ENCODE measurements at places on chromosomes 4 and X.

GRCh38 chr4:77501851-77502250, 103.8 kb upstream of the CXCL13 start:
- no peak for DNase-seq

- no peak for DNase-seq
These were observed 148.3 kb upstream of the PACRGL start for GRCh38 chr4:20552004-20552403.

DNA sequence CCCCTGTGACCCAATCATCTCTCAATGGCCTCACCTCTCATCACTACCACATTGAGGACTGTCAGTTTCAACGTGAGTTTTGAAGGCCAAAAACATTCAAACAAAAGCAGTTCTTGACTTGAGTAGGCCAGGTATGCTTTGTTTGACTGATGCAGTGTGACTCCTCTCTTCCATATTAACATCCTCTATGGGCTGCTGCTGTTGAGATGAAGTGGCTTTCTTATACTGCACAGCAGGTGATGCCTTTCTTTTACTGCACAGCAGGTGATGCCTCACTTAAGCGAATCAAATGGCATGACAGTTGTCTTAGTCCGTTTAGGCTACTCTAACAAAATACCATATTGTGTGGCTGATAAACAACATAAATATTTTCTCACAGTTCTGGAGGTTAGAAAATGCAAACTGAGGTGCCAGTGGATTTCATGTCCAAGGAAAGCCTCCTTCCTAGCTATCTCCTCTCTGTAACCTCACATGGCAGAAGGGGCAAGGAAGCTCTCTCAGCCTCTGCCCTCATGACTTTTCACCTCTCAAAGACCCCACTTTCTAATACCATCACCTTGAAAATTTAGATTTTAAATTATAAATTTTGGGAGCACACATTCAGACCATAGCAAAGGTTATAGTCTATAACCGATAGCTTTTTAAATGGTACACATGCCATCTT, 2267.9 kb upstream of the AGA start:
- DNase-seq, result no peak

DNA sequence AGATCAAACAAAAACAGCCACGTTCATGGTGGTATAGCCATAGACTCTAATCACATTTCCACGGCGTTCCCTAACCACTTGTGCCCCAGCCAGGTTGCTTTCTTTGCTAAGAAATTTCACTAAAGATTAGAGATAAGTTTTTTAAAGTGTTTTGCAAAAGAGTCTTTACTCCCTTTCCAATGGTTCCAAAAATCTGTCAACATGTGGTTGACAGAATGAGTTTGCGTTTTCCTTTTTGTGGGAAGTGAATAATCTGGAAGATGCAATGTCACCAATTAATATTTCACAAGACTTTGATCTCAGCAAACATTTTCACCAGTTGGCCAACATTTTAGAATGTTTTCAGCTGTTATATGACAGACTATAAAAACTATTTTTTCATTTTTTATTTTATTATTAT, 35.3 kb downstream of the CXCL1 start:
- DNase-seq, result no peak

Measured in smooth muscle cell of the brain vasculature (primary cell).